ENCODE measurements at places on chromosomes 12 and 14.

DNA sequence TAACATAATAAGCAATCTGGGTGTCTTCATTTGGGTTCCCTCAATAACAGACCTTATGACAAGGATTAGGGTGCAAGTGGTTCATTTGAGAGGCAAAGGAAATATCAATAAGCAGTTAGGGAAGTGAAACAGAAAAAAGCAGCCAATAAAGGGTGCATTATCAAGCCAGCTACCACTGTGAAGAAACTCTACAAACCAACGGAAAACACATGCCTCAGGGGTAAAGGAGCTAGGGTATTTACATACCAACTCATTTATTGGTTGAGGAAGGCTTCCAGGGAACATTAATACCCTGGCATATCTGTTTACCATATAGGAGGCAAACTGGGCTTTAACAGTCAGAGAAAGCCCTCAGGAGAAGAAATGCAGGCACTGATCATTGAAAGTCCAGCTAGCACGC lies 22.7 kb upstream of the IFNG-AS1 start:
- no peak for DNase-seq

- DNase-seq, result no peak
Measured at GRCh38 chr12:55707219-55707671, 459 bp downstream of the ITGA7 start.

GRCh38 chr12:57465030-57465746 lies 5.6 kb downstream of the GLI1 start:
- DNase-seq, result no peak

DNA sequence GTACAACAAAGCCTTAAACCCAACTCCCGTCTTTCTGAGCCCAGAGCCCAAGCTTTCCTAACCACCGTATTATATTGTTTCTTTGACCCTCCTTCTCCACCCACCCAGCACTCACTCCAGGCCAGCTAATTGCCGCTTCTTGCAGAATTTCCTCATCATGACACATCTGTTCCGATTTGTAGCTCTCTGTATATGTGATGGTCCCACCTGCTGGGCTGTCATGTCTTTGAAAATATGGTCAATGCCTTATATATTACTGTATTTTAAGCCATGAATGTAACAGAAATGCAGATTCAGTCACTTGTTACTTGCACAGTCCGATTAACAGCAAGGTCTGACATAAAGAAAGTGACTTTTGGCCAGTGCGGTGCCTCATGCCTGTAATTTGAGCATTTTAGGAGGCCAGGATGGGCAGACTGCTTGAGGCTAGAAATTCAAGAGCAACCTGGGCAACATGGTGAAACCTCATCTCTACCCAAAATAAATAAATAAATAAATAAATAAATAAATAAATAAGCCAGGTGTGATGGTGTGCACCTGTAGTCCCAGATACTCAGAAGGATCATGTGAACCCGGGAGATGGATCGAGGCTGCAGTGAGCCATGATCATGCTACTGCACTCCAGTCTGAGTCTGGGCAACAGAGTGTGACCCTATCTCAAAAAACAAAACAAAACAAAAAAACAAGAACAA lies 359.8 kb downstream of the ATP23 start:
- DNase-seq, result no peak

DNA sequence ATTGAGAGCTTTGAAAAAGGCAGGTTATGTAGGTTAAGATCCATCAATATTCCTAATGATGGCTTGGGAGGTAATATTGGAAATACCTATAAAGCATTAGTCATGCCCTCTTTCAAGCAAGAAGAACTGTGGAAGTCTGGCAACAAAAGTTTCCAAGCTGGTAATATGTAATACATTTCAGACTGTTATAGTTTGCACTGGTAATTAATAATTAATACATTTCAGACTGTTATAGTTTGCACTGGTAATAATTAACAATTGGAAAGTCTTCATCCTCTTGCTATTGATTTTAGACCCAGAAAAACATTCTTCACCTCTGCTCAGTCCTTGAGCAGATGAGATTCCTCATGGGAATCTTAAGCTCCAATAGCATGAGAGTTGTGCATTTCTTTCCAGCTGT lies 29.0 kb upstream of the WDR89 start:
- DNase-seq, result no peak

DNA sequence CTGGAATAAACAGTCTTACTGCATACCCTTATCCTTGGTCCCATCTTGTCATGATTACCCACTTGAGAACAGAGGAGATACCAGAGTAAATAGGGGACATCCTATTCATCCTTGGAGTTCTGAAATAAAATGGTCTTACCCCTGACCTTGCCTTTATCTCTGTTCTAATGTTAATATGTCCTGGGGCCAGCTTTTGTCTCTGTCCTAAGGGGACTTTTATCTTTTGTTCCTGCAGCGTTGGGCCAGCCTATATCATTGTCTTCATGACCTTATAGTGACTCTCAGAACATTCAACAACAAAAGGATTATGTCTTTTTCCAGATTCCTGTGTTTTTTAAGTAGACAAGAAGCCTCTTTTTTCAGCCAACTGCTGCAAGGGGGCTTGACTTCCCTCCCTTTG lies 1057.5 kb downstream of the LRFN5 start:
- no peak for DNase-seq

- no peak for DNase-seq
Measured at GRCh38 chr12:32918890-32919801, 22.6 kb upstream of the PKP2 start.
